ENCODE measurements at places on chromosomes 12 and 14.

DNA sequence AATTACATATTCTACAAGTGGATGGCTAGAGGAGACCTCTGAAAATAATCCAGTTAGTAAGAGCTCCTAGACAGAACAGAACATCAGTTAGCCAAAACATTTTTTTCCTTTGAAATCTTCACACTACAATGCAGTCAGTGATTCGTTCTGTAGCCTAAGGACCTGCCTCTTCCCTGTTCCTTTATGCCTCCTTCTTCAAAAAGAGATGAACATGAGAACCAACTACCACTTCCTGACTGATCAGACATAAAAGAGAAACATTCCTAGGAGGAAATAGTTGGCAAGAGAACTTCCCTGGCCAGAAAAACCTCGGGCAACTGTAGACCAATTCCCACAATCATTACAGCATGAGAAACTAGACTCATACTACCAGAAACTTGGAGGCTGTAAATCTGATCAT is 29.4 kb downstream of the ITPR2 start:
- no peak for DNase-seq

- peak; percentile 52 for DNase-seq
These were observed 34.0 kb upstream of the HECTD1 start for GRCh38 chr14:31241450-31242114.

GRCh38 chr12:98983647-98984046 is 338.6 kb downstream of the APAF1 start:
- no peak for DNase-seq

GRCh38 chr14:68896132-68896531 is 83.0 kb downstream of the ACTN1 start:
- DNase-seq = no peak
